Activated naive CD4-positive, alpha-beta T cell (primary cell): ENCODE measurements at places on chromosomes 6 and 20.
A peak's percentile ranks its signal among the peaks of the same experiment; 100 is the strongest.

GRCh38 chr6:22612236-22612635 is 42.9 kb downstream of the HDGFL1 start:
- DNase-seq, result no peak

DNA sequence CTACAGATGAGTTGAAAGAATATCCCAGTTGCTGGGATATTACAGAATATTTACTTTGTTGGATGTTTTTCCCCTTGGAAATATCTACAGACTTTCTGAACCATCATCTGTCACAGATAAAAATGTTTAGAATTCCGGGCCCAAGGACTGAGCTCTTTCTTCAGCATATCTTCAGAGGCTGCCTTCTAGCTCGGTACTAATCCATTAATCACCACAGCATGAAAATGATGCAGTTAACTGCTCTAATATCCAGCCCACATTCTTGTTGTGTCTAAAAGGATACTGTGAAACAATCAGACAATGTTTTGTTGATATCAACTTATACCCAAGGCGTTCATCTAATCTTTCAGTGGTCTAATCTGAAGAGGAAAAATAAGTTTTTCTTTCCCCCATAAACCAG is 247.4 kb downstream of the TBC1D32 start:
- no peak for DNase-seq

- DNase-seq, result no peak
Observed at GRCh38 chr6:74283532-74283931, 587.5 kb downstream of the CD109 start.

- no peak for DNase-seq
Observed at GRCh38 chr6:13024616-13025015, 303.7 kb downstream of the TBC1D7 start.

DNA sequence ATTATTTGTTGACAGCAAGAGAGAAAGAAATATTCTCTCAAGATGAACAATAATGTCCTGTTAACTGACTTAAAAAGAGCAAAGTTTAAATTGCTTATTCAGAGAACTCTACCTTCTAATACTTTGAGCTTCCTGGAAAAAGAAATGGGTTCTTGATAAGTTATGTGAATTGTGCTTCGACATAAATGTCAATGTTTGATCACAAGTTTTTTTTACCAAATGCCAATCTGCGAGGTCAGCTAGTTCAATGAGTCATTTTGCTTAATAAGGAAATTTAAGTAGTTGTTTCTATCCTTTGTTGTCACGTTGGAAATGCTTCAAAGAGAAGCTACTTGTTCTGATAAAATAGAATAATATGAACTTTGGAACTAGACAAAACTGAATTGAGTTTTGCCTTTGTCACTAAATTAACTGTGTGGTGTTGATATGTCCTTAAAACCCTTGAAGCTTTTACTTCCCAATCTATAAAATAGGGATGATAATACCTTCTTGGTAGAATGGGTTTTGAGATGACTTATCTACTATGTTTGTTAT is 642.1 kb upstream of the FLRT3 start:
- no peak for DNase-seq

- no peak for DNase-seq
Observed at GRCh38 chr6:79468587-79468986, 68.6 kb downstream of the LCA5 start.

- no peak for DNase-seq
Observed at GRCh38 chr6:43943781-43944250, 173.8 kb downstream of the VEGFA start.

DNA sequence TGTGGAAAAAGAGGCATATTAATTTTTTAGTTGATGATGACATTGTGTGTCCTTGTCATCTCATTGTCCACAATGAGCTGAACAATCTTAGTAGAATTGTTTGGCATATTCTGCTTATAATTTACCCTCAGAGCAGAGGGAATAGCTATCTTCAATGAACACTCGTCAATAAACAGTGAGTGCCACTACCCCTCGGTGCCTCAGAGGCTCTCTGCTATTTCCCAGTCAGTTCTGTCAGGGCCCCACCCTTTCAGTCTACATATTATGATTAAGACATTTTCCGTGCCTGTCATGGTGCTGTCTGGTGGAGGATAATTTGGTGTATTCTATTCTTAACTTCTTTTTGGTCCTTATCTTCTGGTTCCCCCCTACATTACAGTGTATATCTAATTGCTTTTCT is 31.2 kb downstream of the NUS1 start:
- DNase-seq, result no peak

DNA sequence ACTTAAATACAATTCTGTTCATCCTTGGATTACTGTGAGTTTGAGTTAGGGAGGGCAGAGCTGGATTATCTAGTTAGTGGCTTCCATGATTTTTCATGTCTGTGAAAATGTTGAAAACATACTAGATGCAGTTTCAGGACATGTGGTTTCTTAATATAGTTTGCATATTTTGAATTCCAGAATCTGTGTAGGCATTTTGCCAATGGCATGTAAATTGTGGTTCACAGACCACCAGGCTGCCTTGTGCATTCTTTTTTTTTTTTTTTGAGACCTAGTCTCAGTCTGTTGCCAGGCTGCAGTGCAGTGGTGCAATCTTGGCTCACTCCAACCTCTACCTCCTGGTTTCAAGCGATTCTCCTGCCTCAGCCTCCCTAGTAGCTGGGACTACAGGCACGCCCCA is 42.8 kb downstream of the CDC5L start:
- no peak for DNase-seq

- DNase-seq, result peak; percentile 40
Observed at GRCh38 chr6:20403766-20404640, 2.3 kb downstream of the E2F3 start.

DNA sequence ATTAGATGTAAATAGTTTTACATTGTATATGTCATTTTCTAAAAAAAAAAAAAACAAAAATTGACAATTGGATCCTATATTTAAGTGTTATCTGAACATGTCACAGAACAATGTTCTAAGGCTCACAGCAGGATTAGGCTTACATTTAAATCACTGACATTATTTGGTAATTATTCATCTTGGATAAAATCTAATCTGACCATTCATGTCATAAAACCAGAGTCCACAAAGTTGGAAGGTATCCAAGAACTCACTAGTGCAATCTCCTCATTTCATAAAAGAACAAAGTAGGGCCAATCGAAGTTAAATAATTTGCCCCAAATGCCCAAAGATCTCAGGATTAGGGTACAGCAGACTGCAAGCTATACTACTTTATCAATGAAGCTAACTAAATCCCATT is 73.0 kb downstream of the PDSS2 start:
- no peak for DNase-seq

DNA sequence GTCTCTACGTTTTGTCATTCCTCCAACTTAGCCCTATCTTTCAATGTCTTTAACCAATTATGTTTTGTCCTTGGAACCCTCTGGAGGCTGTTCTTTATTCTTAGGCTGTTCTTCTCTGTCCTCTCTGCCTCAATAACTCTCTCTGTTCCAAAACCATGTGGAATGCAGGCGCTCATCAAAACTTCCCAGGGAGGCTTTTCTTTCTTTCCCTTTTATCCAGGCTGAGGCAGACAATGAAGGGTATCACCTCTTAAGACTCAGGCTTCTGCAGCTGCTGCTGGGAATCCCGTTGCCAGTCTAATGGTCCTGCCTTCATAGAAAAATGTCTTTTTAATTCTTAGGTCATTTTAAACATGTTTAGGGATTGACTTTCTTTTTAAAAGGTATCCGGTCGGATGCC is 544.7 kb downstream of the CDH26 start:
- no peak for DNase-seq

DNA sequence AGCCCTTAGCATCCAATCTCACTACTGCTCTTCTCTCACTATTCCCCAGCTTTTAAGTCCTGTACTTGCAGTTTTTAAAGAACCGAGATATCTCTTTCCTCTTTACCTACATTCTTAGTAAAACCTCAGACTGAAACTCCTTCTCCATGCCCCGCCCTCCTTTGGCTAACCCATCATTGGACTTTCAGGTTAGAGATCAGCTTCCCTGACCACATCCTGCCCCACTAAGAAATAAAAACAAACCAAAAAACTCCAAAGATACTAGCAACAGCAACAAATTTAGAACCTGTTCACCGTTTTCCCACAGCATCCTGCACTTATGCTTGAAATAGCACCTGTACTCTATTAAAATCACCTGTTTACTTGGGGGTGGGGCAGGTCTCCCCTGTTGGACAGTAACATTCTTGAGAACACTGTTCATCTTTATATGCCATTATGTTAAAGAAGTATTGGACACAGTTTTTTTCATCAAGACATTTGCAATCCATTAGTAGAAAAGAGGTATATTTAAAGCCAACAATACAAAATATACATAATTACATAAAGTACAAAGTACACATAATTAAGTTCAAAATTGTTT is 16.3 kb upstream of the SMAP1 start:
- peak; percentile 1 for DNase-seq

GRCh38 chr6:51968265-51968664 is 119.1 kb downstream of the PKHD1 start:
- no peak for DNase-seq

GRCh38 chr6:37013516-37014491 is 8.3 kb downstream of the FGD2 start:
- DNase-seq, result no peak

DNA sequence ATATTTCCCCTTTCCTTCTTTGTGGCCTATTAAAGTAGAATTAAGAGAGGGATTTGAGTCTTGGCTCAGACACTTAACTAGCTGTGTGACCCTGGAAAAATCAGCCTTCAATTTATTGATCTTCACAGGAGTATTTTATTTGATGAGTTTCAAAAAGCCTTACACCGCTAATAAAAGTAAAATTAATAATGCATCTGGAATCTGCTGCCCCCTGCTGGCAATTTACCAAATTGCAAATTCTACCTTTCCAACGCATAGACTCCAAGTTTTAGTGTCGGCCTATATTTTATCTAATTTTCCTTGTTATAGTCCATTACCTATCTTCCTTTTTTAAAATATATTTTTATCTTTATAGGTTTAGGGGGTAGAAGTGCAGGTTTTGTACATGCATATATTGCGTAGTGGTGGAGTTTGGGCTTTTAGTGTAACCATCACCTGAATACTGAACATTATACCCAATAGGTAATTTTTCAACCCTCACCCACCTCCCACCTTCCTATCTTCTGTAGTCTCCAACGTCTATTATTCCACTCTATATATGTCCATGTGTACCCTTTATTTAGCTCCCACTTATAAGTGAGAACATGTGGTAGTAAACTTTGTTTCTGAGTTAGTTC is 46.3 kb downstream of the GOPC start:
- peak; percentile 46 for DNase-seq

- no peak for DNase-seq
Observed at GRCh38 chr6:4506792-4507191, 269.4 kb upstream of the CDYL start.

DNA sequence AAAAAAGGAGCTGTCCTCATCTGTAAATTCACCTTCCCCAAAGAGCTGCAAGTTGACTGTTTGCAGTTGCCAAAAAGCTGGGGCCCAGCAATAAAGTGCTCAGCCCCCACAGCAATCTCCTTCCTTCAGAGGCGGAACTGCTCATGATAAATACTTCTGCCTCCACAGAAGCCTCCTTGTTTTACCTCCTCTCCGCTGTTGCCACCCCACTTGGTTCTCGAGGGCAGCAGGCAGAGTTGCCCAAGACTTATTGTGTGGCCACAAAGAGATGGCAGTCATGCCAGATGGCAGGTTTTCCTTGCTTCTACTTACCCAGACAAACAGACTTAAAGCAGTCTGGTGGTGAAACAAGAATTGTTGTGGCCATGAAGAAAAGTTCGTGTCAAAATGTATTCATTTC is 66.3 kb downstream of the SLX4IP start:
- no peak for DNase-seq

DNA sequence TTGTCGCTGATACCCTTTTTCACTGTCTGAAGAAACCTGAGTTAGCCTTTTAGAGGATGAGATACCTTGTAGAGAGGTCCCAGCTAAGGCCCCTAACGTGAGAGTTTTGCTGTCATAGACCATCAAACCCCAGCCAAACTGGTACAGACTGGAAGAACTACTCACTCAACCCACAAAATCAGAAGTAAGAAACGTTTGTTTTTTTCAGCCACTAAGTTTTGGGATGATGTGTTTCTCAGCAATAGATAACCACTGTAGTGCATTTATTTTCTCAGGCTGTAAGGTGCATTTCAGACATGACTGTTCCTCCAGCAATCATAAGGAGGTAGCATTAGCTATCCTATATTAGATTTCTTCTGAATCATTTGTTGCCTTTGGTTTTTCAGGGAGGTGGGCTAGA is 407.3 kb upstream of the FLRT3 start:
- no peak for DNase-seq

DNA sequence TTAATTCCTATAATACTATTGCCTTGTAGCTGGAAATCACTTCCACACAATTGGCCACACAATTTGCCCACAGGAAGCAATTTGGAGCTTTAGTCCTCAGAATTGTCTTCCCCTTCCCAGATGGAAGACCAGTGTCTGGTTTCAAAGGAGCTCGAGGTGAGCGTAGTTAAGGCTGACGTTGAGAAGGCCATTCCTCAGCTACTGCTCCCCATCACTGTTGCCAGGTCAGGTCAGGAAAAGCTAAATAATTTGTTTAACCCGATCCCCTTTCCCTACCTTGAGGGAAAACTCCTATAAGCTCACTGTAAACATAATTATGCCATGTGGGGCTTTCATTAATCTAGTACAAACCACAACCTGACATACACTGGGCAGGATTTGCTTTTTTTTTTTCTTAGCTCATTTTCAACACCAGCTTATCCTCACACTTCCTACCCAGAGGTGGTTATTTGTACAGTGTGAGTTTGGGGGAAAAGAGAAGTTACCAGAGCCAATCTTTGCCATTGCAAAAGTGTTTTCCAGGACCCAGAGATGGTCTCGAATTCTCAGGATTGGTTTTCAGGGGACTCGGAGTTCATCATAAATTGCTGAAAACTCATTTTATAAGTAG is 242.7 kb downstream of the CLIC5 start:
- no peak for DNase-seq

GRCh38 chr20:16270314-16270931 is 302.8 kb downstream of the KIF16B start:
- no peak for DNase-seq

DNA sequence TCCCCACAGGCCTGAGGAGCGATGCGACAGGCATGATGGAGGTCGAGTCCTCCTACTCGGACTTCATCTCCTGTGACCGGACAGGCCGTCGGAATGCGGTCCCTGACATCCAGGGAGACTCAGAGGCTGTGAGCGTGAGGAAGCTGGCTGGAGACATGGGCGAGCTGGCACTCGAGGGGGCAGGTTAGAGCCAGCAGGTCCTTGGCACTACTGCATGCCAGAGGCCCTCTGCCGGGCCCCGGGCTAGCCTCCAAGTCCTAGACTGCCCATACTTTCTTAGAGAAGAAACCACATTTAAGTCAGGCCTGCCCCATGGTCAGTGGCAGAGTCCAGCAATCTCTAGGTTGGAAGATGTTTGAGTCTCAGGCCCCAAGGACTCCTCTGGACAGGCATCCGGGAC is 32.1 kb downstream of the PKIG start:
- no peak for DNase-seq

GRCh38 chr6:125001684-125002405 is 39.6 kb downstream of the RNF217 start:
- DNase-seq, result no peak

DNA sequence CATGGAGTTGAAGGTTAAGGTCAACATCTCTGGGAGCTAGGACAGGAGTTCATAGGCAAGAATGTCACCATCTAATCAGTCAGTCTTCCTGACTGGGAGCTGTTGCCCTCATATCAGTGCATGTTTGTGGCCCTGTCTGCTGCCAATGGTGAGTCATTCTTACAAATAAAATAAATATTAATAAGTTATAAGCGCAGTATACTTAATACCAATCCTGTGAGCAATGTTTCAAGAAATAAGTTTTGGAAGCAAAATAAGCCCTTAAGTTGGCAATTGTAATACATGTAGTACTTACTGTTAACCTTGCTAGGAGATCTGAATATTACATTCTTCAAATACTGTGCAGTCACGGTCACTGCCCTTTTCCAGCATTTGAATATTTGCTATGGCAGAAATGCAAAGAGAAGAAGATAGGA is 20.2 kb upstream of the MDGA1 start:
- no peak for DNase-seq
